ENCODE measurements at places on chromosomes 5 and 9.

DNA sequence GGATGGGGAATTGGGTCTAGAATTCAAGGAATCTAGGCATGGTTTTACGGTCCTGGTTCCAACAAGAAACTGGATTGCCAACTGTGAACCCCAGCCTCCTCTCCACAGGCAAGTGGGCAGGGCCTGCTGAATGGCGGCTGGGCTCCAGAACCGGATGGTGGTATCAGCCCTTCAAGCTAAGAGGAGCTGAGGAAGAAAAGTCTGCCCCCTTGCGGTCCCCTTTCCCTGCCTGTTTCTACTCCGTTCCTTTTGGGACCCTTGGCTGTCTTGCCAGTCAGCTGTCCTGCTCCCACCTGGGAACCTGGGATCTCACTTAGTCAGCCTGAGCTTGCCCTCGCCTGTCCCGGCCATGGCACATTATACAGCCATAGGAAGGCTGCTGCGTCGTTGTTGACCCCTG, 234.4 kb upstream of the DAPK1 start:
- DNase-seq = no peak

GRCh38 chr9:16043756-16044578, 491.1 kb downstream of the CCDC171 start:
- no peak for DNase-seq

- no peak for DNase-seq
These were observed 57.3 kb downstream of the TRIO start for GRCh38 chr5:14200312-14200990.

DNA sequence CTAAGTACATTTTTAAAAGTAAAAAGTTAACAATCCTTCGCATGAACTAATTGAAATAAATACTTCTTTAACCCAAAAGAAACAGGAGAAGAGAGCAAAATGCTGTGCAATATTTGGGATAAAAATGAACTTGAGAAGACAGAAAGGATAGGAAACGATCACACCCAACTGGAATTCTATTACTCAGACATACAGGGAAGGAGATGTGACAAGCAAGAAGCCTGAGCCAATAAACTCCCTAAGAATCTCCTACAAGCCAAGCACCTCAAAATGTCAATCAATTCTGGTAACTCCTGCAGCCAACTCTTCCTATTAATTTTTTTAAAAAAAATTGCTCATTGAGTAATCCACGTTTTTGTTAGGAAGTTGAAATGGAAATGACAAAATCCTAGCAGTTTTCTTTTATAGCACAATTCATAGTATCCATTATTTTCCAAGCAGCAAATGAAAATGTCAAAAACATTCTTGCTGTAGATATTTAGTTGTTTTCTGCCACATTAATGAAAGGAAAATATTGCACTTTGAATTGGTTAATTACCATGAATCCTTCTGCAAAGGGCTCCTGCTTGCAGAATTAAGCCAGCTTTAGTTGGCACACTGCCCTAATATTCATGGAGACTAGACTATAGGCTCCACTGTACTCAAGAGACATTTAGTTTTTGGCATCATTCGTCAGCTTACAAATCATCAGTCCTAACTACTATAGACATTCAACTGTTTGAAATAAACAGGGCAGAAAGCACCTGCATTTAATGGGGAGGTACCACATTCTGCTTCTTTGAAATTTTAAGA, 89.0 kb downstream of the RFX3 start:
- no peak for DNase-seq

DNA sequence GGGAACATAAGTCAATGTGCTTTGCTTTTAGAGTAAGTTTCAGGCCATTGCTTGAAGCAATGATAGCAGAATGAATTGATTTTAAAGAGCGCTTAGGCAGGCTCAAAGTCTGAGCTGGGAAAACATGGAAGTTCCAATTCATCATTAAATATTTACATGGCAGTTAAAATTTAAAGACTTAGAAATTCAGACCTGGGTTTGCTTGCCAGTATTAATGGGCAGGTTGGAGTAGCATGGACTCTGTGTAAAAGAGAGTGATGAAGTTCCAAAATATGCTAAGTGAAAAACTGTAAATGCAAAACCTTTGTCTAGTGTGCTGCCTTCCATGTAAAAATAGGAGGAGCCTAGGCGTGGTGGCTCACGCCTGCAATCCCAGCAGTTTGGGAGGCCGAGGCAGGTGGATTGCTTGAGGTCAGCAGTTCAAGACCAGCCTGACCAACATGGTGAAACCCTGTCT, 48.3 kb upstream of the PIK3R1 start:
- DNase-seq = no peak
